Cardiac septum (tissue), 1 donor: ENCODE measurements at places on chromosomes 3 and 15. TPM values are rescaled to one million over a fixed set of nuclear protein-coding genes. Genes with fewer than 3 reads are reported as not detected.

Gene SCN11A
- 0.05 TPM for total RNA-seq

Gene PPCDC
- total RNA-seq, result 7.2 TPM

Gene P2RY14
- total RNA-seq, result 1.6 TPM

Gene AMOTL2
- 64.6 TPM for total RNA-seq

Gene CASR
- total RNA-seq, result not detected

Gene MKRN2
- total RNA-seq, result 27.9 TPM

Gene SLC22A13
- total RNA-seq, result 0.22 TPM

Gene WDR49
- total RNA-seq, result 3.4 TPM

Gene CFAP20DC
- 0.08 TPM for total RNA-seq

Gene SLC28A1
- total RNA-seq, result 0.83 TPM

Gene CYP19A1
- total RNA-seq, result 0.40 TPM

Gene VIPR1
- 0.89 TPM for total RNA-seq

Gene CLDN18
- total RNA-seq, result not detected

Gene CDHR4
- not detected for total RNA-seq

Gene MINAR1
- 0.19 TPM for total RNA-seq
